ENCODE measurements at places on chromosomes 7 and 10.
A peak's percentile ranks its signal among the peaks of the same experiment; 100 is the strongest.

GRCh38 chr7:26005683-26006410 lies 146.2 kb upstream of the NFE2L3 start:
- DNase-seq = no peak

GRCh38 chr10:73759512-73760115 lies 15.4 kb downstream of the SEC24C start:
- peak; percentile 34 for DNase-seq

DNA sequence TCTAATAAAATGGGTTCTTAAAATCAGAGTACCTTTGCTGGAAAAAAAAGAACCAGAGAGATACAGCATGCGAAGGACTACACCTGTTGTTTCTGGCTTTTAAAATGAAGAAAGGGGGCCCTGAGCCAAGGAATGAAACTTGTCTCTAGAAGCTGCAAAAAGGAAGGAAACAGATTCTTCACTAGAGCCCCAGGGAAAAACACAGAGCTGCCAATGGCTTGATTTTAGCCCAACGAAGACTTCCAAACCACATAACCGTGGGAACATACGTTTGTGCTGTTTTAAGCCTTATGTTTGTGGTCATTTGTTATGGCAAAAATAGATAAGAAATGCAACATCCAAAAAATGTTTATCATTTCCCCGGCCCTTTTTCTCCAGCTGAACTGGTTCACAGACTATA lies 780.0 kb downstream of the SORCS1 start:
- no peak for DNase-seq

- DNase-seq = no peak
Measured at GRCh38 chr7:51619880-51620279, 303.3 kb upstream of the COBL start.

DNA sequence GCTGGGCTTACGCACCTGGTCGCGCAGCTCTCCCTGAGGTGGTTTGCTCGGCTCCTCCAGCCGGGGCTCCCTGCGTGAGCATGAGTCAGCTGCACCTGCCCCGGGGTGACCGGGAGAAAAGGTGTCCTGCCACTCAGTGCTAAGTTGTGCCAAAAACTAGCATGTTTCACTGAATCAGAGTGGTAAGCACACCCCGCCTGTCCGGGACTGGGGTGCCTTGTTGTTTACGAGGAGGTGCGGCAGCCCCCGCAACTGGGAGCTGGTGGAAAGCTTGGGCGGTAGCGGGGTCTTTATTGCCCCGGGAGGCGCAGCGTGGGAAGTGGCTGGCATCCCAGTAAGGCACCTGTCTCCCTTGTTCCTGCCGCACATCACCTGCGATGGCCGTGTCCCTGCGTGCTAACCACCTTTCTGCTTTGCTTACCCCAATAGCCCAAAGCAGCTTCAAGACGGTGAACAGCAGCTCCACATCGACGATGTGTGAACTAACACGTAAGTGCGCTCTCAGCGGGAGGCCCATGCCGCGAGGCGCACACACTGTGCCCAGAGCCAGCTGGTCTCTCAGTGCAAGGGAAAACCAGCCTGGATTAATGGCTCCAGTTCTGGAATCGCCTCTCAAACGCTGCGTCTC lies 506.6 kb upstream of the FOXK1 start:
- DNase-seq = no peak

DNA sequence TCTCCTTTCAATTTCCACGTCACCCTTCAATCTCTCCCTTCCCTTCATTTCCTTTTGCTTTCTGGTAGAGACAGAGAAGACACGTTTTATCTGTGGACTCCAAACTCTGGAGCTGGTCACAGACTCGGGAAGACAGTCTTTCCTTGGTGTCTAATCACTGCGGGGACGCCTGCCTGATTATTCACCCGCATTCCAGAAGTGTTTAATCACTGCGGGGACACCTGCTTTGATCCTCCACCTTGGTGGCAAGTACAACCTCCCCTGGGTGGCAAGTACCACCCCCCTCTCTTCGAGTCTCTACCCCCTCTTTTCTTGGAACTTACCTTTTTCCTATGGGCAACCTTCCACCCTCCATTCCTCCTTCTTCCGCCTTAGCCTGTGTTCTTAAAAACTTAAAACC lies 15.3 kb upstream of the LRRC61 start:
- DNase-seq = no peak

DNA sequence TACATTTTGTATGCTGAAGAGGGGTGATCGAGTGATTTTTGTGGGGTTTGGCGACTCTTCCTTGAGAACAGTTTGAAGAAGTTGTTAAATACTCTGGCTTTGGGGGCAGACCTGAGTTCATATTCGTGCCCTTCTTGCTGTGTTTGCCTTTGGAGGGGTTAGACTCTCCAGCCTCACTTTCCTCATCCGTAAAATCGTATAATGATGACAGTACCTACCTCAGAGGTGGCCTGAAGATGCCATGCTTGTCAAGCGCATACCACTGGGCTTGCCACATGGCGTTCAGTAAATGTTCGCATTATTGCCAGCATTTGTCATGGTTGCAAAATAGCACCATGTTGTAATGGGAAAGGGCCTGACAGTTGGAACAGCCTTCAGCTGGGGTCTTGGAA lies 1.3 kb downstream of the STK17A start:
- DNase-seq = no peak

- no peak for DNase-seq
Measured at GRCh38 chr7:4607311-4607729, 74.8 kb upstream of the FOXK1 start.

DNA sequence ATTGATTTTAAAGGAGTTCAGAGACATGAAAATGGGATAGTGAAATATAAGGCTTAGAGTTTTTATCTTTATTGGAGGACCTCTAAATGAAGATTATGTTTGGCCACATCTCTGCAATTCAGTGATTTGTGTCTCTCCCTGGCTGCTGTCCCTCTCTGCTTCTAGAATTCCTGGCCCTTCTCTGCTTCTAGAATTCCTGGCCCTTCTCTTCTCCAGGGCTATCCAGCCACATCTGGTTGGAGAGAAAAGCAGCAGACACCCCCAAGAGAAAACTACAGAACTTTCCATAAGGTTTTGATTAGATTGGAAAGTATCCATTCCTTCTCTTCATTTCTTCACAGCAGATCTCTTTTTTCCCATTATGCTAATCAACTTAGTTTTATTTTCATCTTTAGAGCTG lies 135.5 kb downstream of the NPY start:
- no peak for DNase-seq

- no peak for DNase-seq
Measured at GRCh38 chr7:20104696-20105095, 112.5 kb downstream of the MACC1 start.

DNA sequence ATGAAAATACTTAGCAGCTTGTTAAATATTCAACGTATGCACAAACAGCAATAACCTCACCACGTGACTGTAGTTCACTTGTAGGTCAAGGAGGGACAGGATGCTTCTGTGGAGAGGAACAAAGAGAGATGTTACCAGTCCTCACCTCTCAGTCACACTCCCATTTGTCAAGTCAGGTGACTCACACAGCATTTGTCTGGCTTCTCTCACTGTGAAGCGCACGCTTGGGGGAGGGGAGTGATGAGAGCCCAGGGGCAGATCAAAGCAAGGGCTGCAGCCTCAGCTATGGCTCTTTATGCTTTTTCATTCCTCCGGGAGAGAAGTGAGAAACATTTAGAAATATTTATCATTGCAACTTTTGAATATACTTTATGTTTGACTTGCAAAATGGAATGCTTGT lies 2.9 kb upstream of the RBM20 start:
- no peak for DNase-seq

DNA sequence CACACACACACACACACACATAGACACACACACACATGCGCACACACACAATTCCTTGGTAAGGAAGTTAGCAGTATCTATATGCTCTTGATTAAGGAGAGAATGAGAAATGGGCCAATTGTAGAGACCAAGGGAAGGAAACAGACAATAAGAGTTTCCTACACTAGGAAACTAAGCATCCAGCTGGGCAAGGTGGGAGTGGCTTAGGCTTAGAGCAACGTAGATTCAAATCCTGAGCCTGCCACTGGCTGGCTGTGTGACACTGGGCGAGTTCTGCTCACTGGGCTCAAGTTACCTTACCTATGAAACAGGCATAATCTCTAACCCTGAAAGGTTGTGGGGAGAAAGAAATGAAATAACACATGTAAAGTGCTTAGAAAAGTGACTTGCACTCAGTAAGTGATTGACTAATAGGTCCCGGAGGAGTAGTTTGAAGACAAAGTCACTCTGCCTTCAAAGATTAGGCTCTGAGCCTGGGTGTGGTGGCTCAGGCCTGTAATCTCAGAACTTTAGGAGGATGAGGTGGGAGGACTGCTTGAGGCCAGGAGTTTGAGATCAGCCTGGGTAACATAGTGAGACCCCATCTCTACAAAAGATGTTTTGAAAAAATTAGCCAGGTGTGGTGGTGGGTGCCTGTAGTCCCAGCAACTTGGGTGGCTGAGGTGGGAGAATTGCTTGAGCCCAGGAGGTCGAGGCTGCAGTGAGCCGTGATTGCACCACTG lies 701.4 kb downstream of the PARD3 start:
- DNase-seq = no peak

DNA sequence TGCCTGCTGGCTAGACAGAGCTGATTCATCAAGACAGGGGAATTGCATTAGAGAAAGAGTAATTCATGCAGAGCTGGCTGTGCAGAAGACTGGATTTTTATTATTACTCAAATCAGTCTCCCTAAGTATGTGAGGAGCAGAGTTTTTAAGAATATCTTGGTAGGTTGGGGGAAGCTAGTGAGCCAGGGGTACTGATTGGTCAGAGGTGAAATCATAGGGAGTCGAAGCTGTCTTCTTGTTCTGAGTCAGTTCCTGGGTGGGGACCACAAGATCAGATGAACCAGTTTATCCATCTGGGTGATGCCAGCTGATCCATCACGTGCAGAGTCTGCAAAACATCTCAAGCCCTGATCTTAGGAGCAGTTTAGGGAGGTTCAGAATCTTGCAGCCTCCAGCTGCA lies 39.8 kb downstream of the FOXI2 start:
- no peak for DNase-seq

GRCh38 chr7:8035647-8036518 lies 67.3 kb downstream of the GLCCI1 start:
- DNase-seq = no peak

DNA sequence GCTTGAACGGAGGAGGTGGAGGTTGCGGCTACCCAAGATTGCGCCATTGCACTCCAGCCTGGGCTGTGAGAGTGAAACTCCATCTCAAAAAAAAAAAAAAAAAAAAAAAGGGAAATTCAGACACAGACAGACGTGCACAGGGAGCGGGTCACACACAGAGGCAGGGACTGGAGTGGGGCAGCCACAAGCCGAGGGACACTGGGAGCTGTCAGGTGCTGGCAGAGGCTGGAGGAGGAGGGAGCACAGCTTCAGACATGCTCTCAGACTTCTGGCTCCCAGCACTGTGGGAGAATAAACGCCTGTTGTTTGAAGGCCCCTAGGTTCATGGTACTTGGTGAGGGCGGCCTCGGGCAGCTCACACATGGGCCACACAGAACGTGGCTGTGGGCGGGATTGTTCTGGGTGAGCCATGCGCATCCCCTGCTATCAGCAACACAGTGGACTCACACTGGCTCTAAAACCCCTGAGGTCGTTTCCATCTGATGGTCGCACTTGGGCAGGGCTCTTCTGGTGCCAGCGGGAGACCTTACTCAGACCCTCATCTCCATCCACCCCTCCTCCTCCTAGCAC lies 375.9 kb downstream of the DNAJB6 start:
- no peak for DNase-seq

- no peak for DNase-seq
Measured at GRCh38 chr7:10222976-10223375, 750.7 kb upstream of the PHF14 start.

DNA sequence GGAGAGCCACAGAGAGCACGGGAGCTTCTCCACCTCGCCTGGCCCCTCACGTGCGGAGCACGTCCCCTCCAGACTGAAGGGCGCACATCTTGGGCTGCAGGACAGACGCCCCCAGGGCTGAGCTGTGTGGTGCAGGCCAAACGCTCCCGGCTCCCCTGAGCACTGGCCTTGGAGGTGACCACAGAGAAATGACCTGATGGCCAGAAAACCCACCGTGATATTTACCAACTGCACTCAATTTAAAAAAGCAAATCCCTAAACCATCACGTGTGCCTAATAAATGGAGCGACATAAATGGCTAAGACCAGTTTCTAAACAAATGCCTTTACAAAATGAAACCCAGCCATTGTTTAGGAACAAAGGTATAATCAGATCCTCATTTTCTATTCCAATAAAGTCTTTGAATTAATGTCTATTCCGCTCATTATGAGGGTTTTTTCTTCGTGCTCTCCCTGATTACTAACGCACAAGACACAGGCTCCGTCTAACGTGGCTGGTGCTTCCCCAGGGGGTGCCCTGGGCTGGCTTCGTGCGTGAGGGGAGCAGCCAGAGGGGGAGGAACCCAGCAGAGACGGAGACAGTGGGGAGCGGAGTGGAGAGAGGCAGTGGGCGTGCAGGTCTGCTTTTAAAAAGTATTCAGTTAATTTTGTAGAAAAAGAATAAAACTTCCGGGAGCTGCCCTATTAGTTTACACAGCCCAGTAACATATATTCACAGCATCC lies 190.3 kb downstream of the DNAJB6 start:
- DNase-seq = no peak

DNA sequence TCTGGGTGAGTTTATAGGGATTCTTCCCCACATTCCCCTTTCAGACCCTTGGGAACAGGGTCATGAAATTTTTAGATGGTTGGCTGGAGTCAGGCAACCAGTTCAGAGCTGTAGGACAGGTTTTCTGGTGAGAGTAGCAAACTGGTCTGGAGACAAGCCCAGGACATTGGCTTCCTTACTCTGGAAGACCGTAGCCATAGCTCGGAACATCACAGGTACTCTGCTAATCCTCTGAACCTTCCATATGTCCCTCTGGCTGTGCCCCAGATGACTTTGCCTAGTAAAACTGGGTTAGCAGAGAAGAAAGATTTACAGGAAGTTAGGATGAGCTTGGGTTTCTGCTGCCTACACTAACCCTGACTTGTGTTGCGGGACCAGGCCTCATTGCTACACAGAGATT lies 104.5 kb upstream of the MKLN1 start:
- DNase-seq = no peak

DNA sequence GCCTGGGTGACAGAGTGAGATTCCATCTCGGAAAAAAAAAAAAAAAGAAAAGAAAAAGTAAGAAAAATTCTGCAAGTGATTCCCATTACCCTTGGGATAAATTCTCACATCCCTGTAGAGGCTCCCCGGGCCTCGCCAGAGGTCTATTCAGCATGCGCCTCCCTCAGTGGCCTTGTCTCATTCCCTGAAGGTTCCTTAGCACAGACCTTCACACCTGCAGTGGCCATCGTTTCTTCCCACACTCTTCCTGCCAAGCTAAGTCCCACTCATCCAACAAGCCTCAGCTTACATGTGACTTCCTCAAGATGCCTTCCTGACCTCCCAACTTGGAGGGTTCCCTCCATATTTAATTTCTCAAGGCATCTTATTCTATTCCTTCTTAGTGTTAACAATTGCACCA lies 20.9 kb upstream of the BAG3 start:
- DNase-seq = no peak

DNA sequence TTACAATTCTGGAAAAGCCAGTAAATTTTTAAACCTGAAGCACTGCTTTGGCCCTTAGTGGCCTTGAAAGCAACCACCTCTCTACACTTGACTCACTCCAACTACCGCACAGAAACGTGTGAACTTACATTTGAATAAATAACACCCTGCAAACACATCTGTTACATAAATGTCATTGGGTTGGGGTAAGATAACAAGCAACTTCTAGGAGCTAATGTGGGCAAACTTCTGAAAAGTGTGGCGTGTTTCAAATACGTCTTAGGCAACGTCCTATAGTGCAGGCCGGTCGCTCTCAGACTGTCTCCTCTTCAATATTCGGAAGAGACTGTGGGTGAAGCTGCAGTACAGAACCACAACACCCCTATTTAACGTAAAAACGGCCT lies 474 bp downstream of the ORC5 start:
- no peak for DNase-seq

- no peak for DNase-seq
Measured at GRCh38 chr7:27143023-27143949, at the start of gene HOXA5. Gene HOXA5 (minus strand): TSS chr7:27143681. CDS start chr7:27143607, 74 bp downstream.

All from T-helper 22 cell (primary cell).